Right lobe of liver (tissue), 6 donors: ENCODE measurements at places on chromosomes 16 and 17. TPM values are rescaled to one million over a fixed set of nuclear protein-coding genes. Genes with fewer than 3 reads are reported as not detected.

The ZNF423 gene
- total RNA-seq: 1.2 TPM

The FOXN1 gene
- total RNA-seq: not detected

The SDR42E2 gene
- not detected for total RNA-seq

The HGS gene
- total RNA-seq: 33.3 TPM

The SMIM5 gene
- total RNA-seq: 0.78 TPM

The KRT15 gene
- not detected for total RNA-seq

The TMEM88 gene
- total RNA-seq: 2.4 TPM

The TNFRSF17 gene
- total RNA-seq: 0.44 TPM

The GPRC5C gene
- 137 TPM for total RNA-seq

The CHAD gene
- total RNA-seq: 1.0 TPM

The MAPT gene
- total RNA-seq: 3.7 TPM

The LLGL1 gene
- total RNA-seq: 8.6 TPM

The OTOP2 gene
- total RNA-seq: not detected

The ADAD2 gene
- total RNA-seq: not detected

The LAT gene
- 5.2 TPM for total RNA-seq

The MFSD11 gene
- 15.7 TPM for total RNA-seq

The MYO15A gene
- total RNA-seq: 0.19 TPM

The ZNF778 gene
- 4.7 TPM for total RNA-seq

The MRTFB gene
- 15.7 TPM for total RNA-seq

The TOX3 gene
- 3.6 TPM for total RNA-seq
